ENCODE measurements at places on chromosomes 7 and 10.

DNA sequence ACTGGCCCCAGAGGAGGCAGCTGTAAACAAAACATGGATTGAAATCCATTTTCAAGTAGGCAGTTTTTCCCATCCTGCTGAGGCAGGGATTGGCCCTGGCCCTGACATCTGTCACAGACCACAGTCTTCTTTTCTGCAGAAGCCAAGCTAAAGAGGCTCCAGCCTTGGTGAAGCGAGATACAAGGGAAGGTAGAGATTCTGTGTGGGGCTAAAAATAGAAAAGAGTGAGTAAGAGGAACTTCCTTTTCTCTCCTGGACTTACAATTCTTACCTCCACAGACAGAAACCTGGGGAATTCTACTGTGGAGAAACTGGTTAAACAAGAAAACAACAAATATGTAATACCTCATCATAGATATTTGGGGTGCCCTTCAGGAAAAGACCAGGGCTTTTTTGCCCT, 624.8 kb upstream of the FZD8 start:
- DNase-seq: no peak

GRCh38 chr7:144407266-144407931, 3.9 kb upstream of the NOBOX start:
- DNase-seq: no peak

DNA sequence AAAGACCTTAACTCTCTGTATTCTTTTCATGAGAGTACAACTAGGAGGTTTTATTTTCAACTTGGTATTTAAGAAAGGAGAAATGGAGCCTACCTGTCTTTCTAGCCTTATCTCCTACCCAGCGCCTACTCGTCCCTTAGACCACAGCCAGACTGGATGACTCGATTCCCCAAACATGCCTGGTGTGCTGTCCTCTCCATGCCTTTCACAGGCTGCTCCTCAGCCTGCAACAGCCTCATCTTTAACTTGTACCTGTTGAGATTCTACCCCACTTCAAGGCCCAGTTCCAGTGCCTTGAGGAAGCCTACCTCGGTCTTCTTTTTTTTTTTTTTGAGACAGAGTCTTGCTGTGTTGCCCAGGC, 29.4 kb downstream of the CPA1 start:
- no peak for DNase-seq

- DNase-seq: no peak
Measured at GRCh38 chr10:36704124-36704523, 421.3 kb upstream of the ANKRD30A start.

GRCh38 chr10:48215486-48216203, 58.9 kb downstream of the FRMPD2 start:
- no peak for DNase-seq

- no peak for DNase-seq
Measured at GRCh38 chr7:39592586-39592985, 26.4 kb downstream of the YAE1 start.

- DNase-seq: no peak
Measured at GRCh38 chr10:48306870-48307710, 613 bp downstream of the MAPK8 start.

GRCh38 chr10:97763947-97764346, 7.9 kb downstream of the SFRP5 start:
- DNase-seq: no peak

DNA sequence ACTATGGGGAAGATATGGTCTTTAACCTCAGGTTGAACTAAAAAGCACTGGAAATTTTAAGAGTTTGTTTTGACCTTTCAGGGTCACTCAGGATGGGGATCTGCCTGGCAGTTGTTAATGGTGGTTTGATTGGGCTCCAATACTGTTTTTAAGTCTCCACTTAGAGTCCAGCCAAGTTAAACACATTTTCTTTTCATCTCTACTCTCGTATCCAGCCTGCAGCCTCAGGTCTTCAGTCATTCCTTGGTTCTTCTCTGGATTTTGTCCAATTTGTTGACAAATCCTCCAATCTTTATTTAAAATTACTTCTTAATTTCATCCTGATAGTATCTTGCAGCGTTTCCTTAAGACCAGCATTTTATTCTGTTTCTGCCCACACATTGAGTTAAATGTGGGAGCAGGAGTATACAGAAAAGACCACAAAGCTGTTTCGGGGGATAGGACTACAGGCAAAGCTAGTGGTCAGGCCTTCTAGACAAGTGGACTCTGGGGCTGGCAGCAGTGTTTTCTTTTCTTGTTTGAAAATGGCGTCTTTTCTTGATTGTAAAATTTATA, 133.2 kb upstream of the INHBA start:
- no peak for DNase-seq

DNA sequence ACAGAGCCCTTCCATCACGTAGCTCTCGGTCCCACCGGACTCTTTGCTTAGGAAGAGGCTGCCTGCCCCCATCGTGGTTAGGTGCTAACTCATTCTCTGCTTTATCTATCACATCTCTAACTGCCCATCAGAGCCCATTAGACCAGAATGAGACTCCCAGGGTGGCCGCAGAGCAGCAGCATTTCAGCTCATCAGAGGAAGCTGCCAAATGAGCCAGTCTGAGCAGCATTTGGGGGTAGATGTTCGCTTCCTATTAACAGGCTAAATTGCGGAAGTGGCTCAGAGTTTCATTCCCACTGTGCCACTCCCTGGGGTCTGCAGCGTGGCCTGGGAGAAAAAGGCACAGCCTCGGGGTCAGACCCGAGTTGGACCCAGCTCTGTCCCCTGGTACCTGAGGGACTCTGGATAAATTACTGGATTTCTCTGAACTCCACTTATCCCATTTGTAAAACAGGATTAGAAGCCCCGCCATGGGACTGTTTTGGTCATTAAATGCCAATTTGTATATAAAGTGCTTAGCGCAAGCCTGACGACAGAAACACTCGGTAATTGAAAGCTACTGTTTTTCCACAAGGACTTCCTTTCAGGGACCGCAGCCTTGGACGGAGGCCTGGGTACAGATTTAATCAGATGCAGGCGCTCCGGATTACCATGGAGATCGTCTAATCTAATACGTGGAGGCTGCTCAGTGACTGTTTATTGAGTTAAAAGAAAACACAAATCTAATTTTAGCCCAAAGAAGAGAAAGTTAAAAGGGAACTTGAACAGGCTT, 73.8 kb upstream of the PRLHR start:
- DNase-seq: no peak

DNA sequence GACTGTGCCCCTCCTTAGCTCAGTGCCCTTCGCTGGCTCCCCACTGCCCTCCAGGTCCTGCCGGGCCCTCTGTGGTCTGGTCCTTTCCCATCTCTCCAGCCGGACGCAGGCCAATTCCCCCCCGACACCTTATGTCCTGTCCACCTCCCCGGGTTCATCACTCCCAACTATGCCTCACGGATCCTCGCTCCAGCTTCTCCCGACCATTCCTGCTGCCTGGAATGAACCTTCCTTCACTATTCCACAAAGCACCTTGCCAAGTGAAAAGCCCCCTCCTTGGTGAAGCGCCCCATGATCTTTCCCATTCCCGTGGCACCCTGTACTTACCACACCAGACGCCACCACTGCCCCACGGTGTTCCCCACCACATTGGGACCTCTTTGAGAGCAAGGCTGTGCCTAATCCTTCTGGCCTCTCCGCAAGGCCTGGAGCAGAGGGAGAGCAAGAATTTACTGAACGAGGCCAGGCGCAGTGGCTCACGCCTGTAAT, 47.2 kb downstream of the TMEM270 start:
- no peak for DNase-seq

DNA sequence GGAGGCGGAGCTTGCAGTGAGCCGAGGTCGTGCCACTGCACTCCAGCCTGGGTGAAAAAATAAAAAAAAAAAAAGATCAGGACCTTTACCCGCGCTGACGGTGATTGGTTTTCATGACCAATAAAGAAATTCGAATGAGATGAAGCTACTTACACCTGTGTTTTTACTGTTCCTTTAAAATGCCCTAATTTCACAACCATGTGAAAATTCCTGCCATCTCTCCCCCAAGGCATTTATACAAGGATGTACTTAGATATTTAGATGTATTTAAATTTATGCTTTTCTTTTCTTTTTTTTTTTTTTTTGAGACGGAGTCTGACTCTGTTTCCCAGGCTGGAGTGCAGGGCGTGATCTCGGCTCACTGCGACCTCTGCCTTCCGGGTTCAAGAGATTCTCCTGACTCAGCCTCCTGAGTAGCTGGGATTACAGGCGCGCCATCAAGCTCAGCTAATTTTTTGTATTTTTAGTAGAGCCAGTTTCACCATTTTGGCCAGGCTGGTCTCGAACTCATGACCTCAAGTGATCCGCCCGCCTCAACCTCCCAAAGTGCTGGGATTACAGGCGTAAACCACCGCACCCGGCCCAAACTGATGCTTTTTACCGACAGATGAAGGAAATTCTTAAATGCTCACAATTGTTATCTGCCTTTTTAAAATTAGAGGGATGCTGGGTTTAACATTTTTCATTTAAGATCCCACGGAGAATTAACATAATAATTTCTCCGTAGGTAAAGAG, 3.1 kb upstream of the PHYH start:
- no peak for DNase-seq

- DNase-seq: no peak
Measured at GRCh38 chr10:34575882-34576281, 239.2 kb downstream of the PARD3 start.

DNA sequence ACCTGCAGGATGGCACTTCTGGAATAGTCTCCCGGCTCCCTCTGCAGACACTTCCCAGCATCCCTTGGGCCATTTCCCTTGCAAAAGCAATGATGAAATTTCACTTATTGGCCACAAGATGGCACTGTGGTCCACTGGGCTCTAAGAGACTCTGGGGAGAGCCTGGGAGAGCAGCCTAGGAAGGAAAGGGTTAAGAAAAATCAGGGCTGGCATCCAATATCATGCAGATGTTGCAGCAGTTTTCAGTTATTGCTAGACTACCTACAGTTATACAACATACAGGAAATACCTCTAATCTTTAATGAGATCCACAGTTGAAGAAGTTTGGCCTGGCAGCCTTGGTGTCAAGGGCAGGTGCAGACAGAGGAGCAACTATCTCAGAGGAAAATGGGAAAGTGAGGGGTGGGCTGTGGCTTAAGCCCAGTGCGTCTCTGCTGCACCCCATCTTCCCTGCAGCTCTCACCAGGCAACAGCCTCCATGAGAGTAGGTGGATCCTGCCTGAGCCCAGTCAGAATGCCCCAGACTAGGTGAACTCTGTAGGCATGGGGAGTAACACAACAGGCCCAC, 100.2 kb upstream of the PRSS58 start:
- no peak for DNase-seq
